ENCODE measurements at places on chromosomes 12 and 14.

DNA sequence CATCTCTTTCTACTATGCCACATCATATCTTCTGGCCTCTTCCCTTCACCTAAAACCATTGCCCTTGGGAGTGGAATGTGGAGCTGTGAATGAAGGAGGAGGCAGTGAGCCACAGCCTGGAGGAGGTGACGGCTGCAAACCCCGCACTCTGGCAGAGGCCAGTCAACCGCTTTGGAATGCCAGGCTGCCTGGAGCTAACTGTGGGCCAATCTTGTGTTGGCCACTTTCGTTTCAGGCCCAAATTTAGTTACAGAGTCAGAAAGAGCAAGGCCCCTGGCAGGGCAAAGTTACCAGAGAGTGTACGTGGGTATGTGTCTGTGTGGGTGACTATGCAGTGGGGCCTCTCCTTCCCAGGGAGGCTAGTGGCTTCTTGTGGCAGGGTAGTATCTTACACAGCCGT is 40.1 kb downstream of the CACNA1C start:
- DNase-seq, result no peak

DNA sequence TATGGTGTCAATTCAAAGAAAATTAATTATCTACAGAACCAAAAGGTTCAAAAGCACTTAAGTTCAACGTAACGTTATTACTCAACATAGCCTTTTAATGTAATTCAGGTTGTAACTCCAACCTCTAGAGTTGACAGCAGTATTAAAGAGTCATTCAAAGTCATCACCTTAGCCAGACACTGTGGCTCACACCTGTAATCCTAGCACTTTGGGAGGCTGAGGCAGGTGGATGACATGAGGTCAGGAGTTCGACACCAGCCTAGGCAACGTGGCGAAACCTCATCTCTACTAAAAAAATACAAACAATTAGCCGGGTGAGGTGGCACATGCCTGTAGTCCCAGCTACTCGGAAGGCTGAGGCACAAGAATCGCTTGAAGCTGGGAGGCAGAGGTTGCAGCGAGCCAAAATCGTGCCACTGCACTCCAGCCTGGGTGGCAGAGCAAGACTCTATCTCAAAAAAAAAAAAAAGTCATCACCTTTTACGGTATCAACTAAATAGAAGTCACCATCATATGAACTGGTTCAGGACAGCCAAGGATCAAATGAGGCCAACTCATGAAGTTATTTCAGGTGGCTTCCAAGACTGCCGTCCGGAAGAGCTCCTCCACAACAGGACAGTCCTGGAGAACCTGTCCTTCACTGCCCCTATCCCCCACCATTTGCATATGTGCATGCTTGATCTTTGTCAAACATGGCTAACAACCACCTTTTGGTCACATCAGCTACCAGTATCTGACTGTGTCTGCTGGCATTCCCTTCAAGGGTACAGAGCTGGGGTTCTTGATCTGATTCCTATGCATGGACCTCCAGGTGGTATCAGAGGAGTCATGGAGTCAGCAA is 4.2 kb downstream of the PPTC7 start:
- no peak for DNase-seq

DNA sequence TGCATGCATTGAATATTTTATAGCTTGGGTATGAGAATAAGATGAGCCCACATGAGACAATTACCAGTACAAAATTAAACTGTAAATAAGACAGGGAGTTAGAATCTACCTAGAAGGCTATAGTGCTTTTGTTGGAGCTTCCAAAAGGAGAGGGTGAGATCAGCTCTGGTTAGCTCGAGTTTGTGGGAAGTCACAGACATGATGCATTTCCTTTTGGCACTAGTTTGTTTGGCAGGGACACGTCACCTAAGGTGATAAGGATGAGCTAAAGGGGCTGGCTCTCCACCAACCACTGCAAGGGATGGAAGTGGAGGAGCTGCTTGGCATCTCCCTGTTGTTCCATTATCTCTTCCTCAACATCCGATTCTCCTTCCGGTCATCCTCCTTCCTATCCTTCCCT is 48.5 kb upstream of the CPM start:
- no peak for DNase-seq

DNA sequence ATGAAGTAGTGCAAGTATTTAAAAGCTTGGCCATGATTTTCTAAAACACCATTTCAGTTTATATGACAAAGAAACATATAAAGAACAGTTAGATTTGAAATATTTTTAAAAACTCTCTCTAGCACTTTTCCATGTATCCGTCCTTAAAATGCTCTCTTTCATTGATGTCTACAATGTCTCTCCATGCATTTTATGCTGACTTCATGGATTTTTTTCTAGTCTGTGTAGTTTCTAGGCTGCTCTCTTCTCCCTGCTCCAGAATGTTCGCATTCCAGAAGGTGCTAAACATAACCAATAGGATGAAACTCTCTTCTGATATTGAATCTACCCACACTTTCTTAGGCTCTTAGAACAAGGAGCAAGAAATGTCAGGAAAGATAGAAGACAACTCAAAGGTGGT is 124.8 kb downstream of the PLCZ1 start:
- no peak for DNase-seq

GRCh38 chr12:32755051-32755653 is 545 bp downstream of the YARS2 start:
- DNase-seq, result peak; percentile 35

DNA sequence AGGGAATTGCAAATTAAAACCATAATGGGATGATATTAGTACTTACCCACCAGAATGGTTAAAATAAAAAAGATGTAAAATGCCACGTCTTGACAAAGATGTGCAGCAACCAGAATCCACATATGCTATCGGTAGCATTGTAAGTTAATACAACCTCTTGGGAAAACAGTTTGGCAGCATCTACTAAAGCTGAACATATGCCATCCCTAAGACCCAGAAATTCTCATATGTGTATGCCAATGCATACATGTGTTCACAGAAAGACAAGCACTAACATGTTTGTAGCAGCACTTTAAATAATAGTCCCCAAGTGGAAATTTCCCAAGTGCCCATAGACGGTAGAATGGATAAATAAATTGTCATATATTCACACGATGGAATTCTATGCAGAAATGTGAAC is 28.3 kb upstream of the SLC5A8 start:
- DNase-seq, result no peak

- DNase-seq, result no peak
Observed at GRCh38 chr14:104803912-104804410, 3.1 kb downstream of the ZBTB42 start.

DNA sequence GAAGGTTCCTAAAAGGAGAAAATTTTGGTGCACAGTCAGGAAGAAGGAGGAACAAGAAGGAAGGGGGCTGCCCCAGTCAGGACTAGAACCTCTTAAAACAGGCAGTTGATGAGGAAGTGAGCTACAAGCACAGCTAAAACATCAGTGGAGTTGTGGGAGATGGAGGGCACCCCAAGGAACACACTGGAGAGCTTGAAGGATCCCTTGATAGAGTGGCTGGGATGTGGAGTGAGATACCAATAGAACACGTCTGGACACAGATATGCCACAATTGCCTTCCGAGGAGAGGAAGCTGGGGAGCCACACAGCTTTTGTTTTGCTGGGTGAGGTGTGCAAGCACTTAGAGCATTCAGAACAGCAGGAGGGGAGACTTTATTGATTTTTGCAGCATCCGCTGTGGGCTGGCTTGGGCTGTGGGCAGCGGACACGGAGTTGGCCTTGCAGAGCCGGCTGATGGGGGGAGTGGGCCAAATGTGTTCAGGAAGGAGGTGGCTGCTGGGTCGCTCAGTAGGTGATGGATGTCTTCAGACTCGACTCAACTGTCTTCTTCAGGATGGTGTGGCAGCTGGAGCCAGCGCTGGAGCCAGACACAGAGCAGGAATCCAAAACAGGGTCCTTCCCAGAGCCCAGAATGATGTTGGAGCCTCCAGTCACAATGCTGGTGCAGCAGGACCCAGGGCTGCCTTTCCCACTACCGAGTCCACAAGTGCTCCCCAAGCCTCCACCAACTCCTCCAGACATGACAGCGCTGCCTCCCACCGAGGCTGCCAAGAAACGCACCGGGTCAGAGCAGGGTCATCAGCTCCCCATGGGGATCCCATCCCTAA is 4.7 kb upstream of the KRT79 start:
- DNase-seq, result no peak

GRCh38 chr14:22337938-22338337 is 251.1 kb downstream of the DAD1 start:
- no peak for DNase-seq

GRCh38 chr12:23504043-23504442 is 445.4 kb downstream of the SOX5 start:
- no peak for DNase-seq

GRCh38 chr12:24730489-24730896 is 218.4 kb downstream of the BCAT1 start:
- no peak for DNase-seq

DNA sequence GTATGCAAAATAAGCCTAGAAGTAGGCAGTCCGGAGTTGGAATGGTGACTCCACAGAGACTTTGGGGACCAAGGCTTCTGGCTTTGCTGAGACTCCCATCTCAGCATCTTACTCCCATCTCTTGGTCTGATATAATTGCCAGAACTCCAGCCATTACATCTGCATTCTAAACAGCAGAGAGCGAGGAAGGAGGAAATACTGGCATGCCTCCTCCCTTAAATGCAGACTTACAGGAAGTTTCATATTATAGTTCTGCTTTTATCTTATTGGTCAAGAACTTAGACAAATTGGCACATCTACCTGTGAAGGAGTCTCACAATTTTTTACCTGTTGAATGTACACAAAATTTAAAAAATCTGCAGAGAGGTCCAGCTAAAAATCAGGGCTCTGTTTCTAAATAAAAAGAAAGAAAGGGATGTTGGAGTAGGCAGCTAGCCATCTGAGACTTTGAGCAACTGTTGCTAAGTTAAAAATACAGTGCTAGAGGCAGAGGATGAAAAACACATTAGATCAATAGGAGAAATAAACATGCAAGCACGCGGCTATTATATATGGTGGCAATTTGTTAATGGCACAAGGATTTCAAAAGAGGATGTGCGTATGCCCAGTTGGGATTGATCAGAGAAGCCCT is 209.9 kb upstream of the HMGA2 start:
- no peak for DNase-seq

GRCh38 chr14:24695265-24696241 is 61.6 kb upstream of the GZMB start:
- no peak for DNase-seq

DNA sequence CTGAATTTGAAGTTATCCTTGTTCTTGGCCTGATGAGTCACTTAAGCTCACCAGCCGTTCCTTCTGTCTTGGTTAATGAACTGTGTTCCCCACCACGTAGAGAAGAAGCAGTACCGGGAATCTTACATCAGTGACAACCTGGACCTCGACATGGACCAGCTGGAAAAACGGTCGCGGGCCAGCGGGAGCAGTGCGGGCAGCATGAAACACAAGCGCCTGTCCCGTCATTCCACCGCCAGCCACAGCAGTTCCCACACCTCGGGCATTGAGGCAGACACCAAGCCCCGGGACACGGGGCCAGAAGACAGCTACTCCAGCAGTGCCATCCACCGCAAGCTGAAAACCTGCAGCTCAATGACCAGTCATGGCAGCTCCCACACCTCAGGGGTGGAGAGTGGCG is 68.2 kb downstream of the FRMD6 start:
- no peak for DNase-seq

DNA sequence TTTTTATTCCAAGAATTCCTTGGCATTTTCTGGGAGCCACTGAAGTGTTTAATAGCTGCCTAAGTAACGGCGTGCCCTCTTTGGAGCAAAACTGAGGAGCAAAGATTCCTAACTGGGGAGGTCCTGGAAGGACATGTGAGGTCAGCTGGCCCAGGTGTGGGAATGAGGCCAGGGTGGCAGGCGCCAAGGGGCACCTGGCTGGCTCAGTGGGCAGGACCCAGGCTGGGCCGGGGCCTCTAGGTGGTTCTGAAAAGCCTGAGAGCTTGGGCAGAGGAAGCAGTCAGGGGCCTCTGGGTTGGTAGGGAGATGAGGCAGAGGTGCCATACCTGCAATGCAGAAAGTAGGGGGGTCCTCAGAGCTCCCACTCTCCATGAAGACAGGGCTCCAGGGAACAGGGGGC is 27.1 kb upstream of the DIO3 start:
- no peak for DNase-seq

DNA sequence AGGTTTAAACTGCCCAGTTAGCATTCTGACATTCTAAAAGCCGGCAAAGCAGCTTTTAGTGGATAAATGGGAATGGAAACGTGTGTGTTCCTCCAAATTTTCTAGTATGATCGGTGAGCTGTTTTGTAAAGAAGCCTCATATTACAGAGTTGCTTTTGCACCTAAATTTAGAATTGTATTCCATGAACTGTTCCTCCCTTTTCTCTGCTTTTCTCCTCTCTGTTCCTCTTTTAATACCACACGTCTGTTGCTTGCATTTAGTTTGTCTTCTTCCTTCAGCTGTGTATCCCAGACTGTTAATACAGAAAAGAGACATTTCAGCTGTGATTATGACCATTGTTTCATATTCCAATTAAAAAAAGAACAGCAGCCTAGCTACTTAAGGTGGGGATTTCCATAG is 10.7 kb downstream of the DYRK2 start:
- DNase-seq, result no peak

DNA sequence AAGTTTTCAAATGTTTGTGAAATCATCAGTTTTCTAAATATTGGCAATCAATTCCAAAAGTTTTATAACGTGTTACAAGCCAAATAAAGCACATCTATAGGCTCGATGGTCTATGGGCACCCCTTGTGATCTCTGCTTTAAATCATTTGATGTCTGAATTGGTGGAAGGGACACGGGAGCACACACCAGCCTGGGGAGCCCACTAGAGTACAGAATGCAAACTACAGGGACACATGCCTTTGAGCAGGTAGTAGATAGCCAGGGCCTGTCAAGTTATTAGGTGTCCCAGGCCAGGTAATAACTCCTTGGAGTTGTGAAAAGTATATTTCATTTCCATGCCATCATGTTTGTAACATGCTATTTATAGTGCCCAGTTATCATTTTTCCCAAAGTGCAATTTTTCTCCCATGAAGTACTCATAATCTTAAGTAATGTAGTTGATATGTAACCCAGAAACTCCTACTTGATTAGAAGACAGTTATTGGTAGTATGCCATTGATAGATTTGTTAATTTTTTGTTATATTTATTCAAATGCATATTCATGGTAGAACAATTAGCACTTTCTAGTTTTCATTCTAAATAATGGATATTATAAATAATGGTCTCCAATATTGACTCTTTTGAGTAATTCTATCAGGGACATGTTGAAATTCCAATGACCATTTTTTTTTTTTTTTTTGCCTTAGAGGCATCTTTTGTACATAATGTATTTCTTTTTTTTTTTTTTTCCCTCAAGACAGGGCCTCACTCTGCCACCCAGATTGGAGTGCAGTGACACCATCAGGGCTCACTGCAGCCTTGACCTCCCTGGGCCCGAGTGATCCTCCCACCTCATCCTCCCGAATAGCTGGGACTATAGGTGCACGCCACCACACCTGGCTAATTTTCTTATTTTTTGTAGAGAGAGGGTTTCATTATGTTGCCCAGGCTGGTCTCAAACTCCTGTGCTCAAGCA is 96.9 kb upstream of the FGD4 start:
- DNase-seq, result no peak

DNA sequence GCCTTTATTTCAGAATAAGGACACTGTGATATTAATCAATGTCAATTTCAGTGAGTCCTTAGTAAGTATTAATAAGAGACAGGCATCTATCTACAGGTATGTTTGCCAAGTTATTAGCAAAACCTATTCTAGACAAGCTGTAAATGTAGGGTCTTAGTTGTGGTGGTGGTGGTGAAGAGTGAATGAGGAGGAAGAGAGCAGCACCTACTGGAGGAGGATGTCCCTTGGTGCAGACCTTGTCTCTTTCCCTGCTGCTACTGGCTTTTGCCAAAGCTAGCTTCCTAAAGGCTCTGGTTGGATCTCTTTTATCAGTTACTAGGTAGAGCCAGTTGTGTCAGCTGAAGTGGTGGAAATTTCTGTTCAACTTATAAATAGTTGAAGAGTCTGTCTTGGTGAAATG is 304.8 kb upstream of the ATP2B1 start:
- no peak for DNase-seq

- no peak for DNase-seq
Observed at GRCh38 chr14:81326451-81326850, 73.7 kb downstream of the STON2 start.

Measured in activated CD8-positive, alpha-beta memory T cell treated with anti-CD3 and anti-CD28 coated beads for 1 hour (primary cell).